Small intestine (tissue), 16 donors: ENCODE measurements at places on chromosomes 5 and 9.
A peak's percentile ranks its signal among the peaks of the same experiment; 100 is the strongest.

DNA sequence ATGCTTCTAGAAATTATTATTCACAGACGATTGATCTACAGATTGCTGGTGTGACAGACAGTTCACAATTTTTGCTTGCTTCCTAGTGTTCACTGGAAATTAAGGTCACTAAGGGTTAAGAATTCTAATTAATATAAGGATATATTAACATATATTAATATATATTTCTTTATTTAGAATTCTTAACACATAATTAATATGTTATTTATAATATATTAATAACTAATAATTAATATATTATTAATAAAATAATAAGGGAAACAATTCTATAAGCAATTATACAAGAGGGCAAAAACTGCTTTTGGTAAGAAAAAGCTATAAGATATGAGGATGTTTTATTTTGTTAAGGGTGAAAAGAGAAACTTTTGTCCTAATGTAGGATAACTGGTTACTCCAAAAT lies 56.3 kb downstream of the PDE6A start:
- no peak for DNase-seq

- no peak for DNase-seq
These were observed 203.1 kb downstream of the FSTL4 start for GRCh38 chr5:133409210-133409674.

DNA sequence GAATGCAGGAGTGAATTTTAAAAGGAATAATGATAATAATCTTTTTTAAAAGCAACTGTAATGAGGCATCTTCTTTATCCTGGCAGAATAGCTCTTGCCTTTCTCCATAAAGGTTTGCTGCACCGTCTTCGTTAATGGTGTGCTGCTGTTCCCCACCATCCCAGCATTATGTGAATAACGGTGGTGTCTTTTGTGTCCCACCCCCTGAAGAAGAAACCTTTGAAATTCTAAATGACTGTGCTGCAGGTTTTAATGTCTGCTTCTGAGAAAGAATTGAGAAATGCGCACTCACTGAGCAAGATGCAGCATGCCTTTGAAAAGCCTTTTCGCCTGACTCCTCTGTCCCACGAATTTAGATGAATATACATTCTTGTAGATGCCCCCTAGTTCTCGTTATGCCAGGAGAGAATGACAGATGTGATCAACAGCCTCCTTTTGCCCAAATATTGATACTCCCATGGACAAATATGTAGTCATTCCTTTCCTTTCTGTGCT lies 246.1 kb upstream of the ZNF462 start:
- no peak for DNase-seq

GRCh38 chr5:10793785-10794184 lies 32.8 kb upstream of the DAP start:
- no peak for DNase-seq

DNA sequence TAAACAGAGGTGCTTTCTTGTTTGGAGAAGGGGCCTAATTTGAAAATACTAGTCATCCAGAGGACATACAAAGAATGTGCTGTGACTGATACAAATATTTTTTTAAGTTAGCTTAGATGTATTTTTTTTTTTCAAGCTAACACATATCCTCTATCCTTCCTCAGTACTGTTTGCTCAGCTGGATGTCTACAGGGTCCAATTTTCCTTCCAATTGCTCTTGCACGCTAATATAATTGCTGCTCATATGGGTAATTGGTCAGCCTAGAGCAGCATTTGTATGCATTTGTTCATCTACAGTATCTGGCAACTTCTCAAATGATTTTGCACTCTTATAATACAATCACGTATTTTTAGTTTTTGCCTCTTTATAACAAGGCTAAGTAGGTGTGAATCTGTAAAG lies 84.7 kb downstream of the ZDHHC21 start:
- DNase-seq: no peak

DNA sequence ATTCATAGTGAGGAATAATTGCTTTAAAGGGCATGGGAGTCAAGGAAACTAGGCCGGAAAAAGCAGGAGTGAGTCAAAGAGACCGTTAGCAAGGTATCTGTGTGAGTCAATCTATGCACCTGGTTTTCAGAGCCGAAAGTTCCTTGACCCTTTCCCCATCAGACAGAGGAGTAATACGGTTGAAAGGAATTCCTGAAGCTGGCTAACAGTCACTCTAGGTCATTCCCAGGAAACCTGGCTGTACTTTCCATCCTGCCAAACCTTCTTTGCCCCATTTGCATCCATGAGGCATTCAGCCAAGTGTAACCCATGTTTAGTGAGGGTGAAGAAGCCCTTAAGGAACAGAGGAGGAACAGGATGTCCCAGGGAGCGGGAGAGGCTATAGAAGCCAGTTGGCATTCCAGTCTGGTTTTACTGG lies 16.2 kb downstream of the RBM18 start:
- no peak for DNase-seq

GRCh38 chr5:74630453-74631066 lies 10.0 kb downstream of the ENC1 start:
- DNase-seq: no peak

GRCh38 chr5:170173227-170173626 lies 59.6 kb upstream of the C5orf58 start:
- no peak for DNase-seq

DNA sequence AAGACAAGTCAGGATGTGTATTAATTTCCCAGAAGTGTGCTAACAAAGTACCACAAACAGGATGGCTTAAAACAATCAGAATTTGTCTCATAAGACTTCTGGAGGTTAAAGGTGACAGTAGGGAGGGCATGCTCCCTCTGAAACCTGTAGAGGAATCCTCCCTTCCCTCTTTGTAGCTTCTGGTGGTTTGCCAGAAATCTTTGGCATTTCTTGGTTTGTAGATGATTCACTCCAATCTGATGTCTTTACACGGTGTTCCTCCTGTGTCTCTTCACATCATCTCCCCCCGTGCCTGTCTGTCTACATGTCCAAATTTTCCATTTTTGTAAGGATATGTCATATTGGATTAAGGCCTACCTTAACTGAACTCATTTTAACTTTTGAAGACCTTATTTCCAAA lies 471.5 kb downstream of the ZNF608 start:
- no peak for DNase-seq

DNA sequence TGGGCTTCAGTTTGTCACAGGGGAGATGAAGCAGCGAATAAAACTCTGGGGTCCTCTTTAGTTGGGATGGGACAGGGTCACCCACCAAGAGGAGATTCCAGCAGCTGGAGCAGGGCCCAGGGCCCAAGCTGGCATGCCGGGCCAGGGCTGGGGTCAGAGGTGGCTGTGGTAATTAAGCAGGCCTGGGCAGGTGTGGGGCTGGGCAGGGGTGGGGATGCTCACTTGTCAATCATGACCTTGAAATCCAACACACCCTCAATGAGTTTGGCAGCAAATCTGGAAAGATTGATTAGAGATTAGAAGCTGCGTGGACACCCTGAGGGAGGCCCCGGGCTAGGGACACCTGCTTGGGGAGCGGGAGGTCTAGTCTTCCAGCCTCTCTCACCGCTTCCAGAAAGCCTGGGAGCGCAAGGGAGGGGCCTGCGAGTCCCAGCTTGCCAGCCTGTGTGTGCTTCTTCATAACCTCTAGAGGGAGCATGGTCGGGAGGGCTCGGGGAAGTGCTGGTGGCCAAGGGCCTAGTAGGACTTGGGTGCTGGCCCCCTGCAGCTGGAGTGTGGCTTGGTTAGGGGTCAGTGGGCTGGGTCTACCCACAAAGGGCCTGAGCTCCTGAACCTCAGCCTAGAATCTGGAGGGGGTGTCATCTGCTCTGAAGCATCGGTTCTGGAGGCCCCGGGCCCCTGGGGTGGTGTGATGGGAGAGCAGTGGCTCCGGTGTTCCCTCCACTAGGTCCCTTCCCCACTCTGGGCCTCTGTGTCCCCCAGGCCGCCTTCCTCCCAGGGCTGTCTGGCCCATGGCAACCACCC lies 7.6 kb downstream of the CRAT start:
- peak; percentile 56 for DNase-seq
